ENCODE measurements at places on chromosomes 1 and 21.

DNA sequence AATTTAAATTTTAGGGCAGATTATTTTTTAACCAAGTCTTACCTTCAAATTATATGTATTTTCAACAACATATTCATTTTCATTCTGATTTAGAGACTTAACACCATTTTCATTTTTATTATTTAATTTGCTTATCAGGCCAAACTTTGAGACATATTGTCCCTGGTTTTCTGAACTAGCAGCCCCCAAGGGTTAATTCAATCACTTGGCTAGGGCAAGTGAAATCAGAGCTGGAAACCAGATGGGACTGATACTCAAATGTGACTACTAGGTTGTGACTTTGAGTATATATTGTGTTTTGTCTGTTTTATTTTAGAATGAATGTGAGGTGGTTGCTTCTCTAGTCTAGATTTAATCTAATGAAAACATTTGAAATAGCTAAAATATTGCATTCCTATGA is 198.9 kb upstream of the PTGFR start:
- no peak for DNase-seq

DNA sequence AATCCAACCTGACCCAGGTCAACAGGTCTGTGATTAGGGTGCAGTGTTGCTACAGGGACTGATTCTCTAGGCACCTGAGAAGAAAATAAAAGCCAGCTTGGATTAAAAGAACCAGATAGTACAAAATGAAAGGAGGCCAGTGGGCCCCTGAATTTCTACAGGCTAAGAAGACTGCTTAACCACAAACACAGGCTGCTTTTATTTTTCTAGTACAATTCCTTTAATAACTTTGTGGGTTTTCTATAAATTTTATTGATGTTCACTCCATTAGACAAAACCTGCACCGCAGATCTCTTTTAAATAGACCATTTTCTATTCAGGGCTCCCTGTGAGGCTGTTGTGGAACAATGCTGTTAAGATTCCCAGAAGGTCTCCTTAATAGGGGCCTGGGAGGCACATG is 9.7 kb upstream of the PRMT2 start:
- DNase-seq, result no peak

GRCh38 chr1:43238085-43238484 is 31.7 kb upstream of the TMEM125 start:
- DNase-seq, result peak; percentile 14

DNA sequence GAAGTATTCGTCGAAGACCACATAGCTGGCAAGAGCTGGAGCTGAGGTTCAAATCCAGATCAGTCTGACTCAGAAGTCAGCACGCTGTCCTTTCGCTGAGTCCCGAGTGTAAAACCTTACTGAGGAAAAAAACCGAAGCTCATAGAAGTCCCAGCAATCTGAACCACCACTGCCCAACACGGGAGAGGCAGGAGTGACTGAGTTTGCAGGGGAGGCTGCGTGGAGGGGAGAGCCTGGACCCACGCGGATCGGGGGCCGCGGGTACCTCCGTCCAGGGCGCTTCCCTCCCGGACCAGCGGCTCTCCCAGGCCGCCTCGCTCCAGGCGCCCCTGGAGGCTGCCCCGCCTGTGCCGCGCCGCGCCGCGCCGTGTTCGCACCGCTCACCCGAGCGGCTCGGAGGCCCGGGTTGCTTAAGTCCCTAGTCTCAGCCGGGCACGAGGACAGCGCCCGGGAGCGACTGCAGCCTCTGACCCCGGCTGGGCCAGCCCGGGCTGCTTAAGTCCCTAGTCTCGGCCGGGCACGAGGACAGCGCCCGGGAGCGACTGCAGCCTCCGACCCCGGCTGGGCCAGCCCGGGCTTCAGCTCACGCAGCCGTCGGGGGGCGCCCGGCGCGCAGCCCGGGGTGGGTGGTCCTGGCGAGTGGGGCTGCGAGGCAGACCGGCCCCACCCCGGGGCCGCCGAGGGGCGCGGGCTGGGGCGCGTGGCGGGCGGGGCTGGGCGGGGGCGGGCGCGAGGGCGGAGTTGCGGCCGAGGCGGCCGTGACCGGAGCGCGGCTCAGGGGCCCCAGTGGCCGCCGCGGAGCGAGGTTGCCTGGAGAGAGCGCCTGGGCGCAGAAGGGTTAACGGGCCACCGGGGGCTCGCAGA is at the start of gene ADAMTSL4:
Gene ADAMTSL4, plus strand, starts transcription at position 777 of the 864 bp plus-strand sequence. CDS start 2,881 bp downstream, outside the sequence.
- DNase-seq, result no peak

GRCh38 chr1:45612941-45613579 is 10.8 kb downstream of the CCDC17 start:
- no peak for DNase-seq

DNA sequence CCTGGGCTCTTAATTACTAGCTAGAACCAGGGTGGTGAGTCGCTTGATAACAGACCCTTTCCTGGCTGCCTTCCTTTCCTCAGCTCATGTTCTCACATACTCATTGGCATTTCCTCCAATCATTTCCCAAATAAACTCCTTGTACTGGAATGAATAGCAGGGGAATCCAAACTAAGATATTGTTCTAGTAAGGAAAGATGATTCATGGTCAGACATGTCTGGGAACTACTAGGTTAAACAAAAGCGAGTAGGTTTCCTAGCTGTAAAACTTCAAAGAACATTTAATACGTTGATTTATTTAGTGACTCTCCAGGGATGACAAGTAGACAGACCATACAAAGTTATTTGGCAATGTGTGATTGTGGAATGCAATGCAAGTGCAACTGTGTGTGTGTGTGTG is 121.2 kb upstream of the KCNJ6 start:
- DNase-seq, result peak; percentile 10

Data from fibroblast of skin of left quadriceps (primary cell).